ENCODE measurements at places on chromosomes 12 and 14. TPM values are rescaled to one million over a fixed set of nuclear protein-coding genes. Genes with fewer than 3 reads are reported as not detected.
A peak's percentile ranks its signal among the peaks of the same experiment; 100 is the strongest.

DNA sequence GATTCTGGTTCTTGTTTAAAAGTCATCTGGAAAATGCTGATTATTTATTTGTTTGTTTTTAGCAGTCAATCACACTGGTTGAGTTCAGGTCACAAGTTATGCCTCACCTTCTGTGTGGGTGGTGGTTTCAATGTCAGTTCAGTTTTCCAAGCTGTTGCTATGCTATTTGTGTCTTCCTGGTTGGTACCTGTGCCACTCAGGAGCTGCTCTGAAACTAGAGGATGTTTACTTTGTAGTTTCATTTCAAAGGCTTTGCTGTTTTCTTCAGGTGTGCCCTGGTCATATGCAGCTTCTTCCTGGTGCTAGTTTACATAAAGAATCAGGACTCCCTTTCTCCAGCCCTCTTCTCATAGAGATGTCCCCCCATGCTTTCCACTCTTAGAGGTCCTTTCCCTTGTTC is 75.7 kb upstream of the PPP4R3A start:
- no peak for DNase-seq

- no peak for DNase-seq
Observed at GRCh38 chr14:104826861-104827176, 25.9 kb downstream of the ZBTB42 start.

DNA sequence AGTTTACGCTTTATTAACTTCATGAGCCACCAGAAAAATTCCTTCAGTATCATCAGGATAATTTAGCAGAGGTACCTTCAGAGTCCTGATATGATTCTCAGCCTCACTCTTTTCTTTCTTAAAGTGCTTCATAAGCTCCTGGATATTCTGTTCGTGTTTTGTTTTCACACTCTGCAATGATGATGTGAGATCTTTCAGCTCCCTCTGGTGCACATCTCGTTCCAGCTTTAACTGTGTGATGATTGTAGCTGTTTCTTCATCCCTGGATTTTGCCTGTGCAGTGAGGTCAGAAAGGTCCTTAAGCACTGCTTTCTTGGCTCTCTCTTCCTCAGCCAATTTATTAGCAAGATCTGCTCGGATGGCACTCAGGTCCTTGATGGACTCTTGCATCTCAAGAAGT is 156.7 kb downstream of the CEP128 start:
- no peak for DNase-seq

DNA sequence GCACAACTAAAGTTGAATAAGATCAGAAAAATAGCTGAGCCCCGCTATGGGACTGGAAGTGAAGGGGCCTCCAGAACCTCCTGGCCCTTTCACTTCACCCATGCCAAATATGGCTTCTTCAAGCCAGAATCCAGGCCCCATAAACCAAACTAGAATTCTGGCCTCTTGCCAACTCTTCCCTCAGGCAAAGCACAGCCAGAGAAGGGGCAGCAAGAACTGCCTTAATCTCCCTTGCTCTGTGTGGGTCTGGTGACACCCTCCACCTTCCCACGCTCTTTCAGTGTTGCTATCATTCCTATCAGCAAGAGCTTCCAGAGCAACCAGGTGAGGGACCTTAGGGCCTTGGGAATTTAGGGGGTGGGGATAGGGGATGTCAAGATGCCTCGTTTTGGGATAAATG is 3.1 kb upstream of the PNMA1 start:
- no peak for DNase-seq

DNA sequence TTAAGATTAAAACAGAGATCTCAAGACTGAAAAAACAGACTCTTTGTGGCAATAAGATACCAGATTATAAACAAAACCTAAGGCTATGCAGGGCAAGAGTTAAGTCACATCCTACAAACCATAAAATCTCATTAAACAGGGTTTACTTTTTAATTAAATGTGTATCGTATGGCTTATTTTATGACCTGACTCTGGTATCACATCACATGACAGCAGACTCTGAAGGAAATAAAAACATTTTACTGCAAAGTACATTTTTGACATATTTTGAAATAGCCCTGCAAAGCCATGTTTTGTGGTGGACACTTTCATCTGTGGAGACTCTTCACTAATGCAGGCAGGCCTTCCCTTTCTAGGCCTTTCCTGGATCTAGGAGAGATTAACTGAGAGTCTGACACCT is 327.6 kb upstream of the CLEC14A start:
- no peak for DNase-seq

- peak; percentile 83 for DNase-seq
Observed at GRCh38 chr12:49358483-49359141, 8.7 kb upstream of the SPATS2 start.

DNA sequence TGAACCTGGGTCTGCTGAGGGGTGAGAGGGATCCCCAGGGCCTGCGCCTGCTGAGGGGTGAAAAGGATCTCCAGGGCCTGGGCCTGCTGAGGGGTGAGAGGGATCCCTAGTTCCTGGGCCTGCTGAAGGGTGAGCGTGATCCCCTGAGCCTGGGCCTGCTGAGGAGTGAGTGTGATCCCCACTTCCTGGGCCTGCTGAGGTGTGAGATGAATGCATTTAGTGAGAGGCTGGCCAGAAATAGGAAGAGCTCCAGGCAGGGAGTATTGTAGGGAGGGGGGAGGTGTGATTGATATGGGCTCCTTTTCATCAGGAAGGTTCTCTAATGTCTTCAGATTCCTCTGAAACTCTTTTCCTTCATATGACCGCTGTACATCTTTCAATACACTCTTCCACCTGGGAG is 43.0 kb downstream of the FAM186A start:
- no peak for DNase-seq

- DNase-seq = peak; percentile 80
Observed at GRCh38 chr12:92059960-92060359, 85.7 kb downstream of the BTG1 start.

- peak; percentile 41 for DNase-seq
Observed at GRCh38 chr14:30559638-30560091, 707 bp downstream of the G2E3 start.

GRCh38 chr14:26811756-26812305 is 214.0 kb upstream of the NOVA1 start:
- DNase-seq = no peak

GRCh38 chr12:50924439-50925341 is 27.7 kb upstream of the HIGD1C start:
- peak; percentile 94 for DNase-seq

Gene B4GALNT1
- not detected for total RNA-seq

Gene PTPRQ
- not detected for total RNA-seq

Gene PPP1R1A
- total RNA-seq = not detected

Gene EPYC
- not detected for total RNA-seq

Gene KRT6C
- not detected for total RNA-seq

Gene DPF3
- total RNA-seq = 1.3 TPM

Gene CLEC4A
- not detected for total RNA-seq

Gene KCNA1
- not detected for total RNA-seq

Gene RBP5
- 0.22 TPM for total RNA-seq

Gene OTUB2
- total RNA-seq = 0.40 TPM

Gene GPR135
- total RNA-seq = 0.22 TPM

Gene USP44
- 0.87 TPM for total RNA-seq

All from lung microvascular endothelial cell (primary cell).